ENCODE measurements at places on chromosomes 2 and 18.

GRCh38 chr2:216663846-216664245, 30.6 kb downstream of the IGFBP2 start:
- no peak for DNase-seq

DNA sequence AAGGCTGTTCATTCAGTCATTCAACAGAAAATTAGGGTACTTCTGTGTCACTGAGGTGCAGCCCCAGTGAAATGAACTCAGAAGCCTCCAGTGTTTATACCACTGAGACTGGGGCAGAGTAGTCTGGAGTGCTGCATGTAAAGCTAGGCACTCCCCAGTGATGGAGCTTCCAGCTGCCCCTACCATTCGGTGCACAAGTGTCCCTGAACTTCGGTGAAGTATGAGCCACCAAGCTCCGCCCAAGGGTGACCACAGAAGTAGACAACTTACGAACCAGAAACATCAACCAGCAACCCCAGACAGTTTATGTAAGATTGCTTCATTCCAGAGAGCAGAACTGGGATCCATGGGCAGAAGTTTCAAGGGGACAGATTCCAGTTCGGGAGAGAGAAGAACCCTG, 70.6 kb upstream of the FOSL2 start:
- no peak for DNase-seq

DNA sequence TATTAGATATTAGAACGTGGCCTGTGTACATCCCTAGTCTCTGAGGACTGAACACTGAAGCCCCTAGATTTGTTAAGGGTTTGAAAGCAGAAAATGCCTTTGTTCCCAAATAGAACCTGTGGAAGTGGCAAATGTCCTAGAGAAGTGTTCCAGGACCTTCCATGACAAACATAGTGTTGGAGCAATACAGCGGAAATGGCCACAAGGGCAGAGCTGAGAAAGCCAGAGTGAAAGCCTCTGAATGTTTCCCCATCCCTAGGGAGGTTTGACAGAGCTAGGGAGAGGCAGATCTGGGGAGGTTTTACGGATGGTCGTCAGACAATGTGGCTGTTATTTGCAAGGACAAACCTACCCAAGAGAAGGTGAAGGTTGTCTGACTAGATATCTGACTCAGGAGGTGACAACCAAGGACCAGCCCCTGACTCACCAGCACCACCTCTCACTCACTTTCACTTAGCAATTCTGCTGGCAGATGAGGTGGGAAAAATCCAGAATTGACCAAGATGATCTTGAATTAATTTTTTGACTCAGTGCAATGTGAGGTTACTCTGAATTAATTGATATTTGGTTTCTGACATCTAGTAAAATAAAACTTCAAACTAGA, 24.1 kb downstream of the RBM43 start:
- DNase-seq = no peak

DNA sequence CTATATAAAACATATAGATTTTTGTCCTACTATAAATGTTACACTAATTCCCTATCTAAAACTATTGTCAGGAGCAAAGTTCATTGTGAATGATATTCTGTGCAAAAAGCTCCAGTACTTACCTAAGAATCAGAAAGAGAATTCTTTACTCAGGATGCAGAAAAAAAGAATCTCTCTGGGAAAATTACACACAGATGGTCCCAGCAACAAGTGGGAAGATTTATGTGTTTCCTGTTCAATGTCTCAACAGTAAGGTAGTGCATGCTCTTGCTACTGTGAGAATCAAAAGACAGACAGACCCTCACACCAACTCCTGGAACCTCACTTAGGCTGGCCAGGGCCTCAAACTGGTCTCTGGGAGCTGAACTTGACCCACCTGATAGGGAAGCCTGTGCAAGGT, 11.2 kb upstream of the NAPG start:
- peak; percentile 32 for DNase-seq

GRCh38 chr2:43100883-43101662, 125.3 kb downstream of the ZFP36L2 start:
- no peak for DNase-seq

- DNase-seq = peak; percentile 76
These were observed 17.8 kb downstream of the RASGRP3 start for GRCh38 chr2:33494155-33494779.

DNA sequence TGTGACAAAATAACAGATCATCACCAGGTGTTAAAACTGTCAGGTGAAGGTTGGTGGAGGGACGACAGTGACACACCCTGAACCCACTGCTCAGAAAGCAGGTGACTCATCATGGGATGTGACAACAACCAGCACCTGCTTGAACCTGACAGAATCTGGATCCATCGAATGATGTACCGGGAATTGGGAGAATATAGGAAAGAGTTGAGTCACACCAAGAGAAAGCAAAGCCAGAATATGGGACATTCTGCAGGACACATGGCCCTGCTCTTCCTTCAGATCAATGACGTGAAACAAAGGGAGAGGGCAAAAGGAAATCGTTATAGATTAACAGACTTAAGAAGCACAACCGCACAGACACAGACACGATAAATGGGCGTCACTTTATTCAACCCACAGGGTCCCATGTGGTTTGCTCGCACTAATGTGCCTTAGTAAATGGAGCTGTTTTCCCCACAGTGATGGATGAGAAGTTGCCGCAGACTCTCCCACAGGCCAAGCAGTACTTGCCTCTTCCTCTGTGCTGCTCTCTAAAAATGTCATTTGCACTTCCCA, 100.1 kb downstream of the CRACDL start:
- no peak for DNase-seq

GRCh38 chr2:70030724-70031420, 56.4 kb upstream of the PCBP1 start:
- DNase-seq = no peak

DNA sequence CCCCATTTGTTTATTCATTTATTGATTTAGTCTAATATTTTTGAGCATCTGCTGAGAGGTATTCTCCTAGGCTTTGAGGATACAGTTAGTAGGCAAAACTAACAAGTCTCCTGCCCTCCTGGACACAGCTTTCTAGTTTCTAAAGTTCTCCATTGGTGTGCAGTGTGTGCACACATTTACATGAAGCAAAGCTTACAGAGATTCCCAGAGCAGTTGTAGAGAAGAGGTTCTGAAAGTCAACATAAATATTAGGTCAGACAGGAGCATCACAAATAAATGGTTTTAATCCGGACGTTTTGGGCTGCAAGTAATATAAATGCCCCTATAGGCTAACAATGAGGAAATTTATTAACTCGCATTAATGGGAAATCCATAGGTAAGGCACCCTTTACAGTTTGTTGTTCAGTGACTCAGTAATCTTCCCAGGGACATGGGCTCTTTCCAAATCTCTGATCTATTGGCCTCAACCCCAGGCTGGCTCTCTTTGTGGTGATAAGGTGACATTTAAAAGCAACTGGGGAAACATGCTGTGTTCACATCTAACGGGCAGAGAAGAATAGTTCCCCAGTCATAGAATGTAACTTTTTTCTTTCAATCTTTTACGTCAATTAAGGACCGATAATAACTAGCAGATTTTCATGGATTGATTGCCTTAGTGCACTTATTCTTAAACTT, 407.2 kb downstream of the PTPRM start:
- DNase-seq = no peak

DNA sequence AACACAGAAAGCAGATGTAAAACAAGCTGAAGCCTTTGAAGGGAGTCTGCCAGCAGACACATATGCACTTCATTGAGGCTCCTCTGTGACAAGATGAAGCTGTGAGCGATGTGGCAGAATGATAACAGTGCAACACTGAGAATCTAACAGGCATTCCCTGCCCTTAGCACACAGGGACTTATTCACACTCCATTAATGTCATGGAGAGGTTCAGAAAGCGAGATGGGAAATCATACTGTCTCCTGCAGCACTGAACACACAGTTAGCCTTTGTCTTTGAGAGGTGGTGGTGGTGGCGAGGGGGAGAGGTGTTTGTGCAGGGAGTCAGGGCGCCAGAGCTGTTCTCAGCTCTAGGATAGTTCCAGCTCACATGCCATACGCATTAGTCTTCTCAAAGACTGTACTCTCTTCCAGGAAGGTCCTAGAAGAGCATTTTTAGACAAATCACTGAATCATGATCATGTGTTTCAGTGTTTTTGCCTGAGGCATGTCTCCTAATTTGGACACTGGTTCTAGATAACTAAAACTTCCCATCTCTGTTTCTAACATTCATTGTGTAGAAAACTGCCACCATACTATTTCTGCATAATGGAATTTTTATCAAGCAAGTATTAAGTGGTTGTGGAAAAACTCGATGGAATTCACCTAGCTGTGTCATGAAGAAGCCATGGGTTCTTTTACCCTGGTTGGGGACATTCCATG, 93.5 kb upstream of the ITGB6 start:
- DNase-seq = peak; percentile 96

DNA sequence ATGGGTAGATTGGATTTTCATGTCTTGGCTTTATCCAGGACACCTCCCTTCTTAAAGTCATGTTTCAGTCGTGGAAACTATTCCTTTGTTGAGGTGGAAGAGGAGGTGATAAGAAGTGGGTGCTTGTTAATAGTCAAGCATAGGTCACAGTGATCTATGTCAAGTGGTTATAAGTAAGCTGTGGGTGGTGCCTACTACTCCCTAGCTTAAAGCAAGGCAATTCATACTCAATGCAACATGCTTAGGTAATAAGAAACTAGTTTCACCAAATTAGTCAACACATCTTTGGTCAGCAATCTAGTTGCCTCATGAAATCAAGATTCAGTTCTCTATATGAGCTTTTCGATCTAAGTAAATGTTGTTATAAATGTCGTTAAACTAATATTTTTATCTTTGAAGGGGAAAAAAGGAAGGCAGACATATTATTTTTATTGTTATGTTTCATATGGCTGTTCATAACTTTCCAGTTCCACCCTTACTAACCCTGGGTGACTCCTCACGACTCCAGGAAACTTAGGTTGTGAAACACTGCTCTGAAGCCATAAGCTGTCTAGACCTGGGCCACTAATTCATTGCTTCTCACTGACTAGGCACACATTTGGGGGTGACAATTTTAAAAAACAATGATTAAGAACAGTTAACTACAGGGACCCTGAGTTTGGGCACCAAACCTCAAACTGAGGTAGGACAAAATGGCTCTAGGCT, 5.8 kb upstream of the ABCB11 start:
- DNase-seq = no peak

- DNase-seq = peak; percentile 22
These were observed 133.9 kb upstream of the CCDC195 start for GRCh38 chr2:224850081-224850480.

DNA sequence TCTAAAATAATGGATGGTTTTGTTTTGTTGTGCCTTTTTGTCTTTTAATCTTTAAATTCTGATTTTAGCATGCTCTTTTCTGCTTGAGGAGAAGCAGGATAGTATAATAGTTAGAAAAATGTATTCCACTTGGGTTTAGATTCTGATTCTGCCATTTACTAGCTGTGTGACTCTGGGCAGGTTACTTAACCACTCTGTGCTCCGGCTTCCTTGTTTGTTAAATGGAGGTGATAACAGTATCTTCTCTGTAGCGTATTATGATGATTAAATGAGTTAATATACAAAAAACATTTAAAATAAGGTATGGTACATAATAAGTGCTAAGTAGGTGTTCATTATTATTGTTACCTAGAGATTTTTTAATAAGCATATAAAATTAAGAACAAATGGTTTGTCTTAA, 26.9 kb upstream of the IL18RAP start:
- DNase-seq = no peak

DNA sequence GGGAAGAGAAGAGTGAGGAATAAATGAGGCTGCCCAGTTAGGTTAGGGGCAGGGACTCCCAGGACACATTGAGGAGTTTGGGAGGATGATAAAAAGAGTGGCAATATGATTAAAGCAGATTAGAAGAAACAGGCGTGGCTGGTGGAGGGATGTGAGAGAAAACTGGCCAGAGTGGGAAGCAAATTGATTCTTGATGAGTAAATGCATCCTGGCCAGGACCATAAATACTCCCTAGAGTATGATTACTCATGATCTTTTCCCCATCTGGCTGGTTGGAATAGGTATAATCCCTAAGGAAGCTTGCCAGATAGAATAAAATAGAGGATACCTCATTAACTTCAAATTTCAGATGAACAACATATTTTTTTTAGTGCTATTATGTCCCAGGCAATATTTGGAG, 21.5 kb upstream of the DAW1 start:
- peak; percentile 72 for DNase-seq

- DNase-seq = peak; percentile 74
These were observed at the start of gene PXDN for GRCh38 chr2:1744446-1745170. Gene PXDN, minus strand, starts transcription at chr2:1744515. Its CDS starts 60 bp downstream, at chr2:1744455.

- DNase-seq = no peak
These were observed 66.1 kb upstream of the APCDD1 start for GRCh38 chr18:10388373-10388772.

DNA sequence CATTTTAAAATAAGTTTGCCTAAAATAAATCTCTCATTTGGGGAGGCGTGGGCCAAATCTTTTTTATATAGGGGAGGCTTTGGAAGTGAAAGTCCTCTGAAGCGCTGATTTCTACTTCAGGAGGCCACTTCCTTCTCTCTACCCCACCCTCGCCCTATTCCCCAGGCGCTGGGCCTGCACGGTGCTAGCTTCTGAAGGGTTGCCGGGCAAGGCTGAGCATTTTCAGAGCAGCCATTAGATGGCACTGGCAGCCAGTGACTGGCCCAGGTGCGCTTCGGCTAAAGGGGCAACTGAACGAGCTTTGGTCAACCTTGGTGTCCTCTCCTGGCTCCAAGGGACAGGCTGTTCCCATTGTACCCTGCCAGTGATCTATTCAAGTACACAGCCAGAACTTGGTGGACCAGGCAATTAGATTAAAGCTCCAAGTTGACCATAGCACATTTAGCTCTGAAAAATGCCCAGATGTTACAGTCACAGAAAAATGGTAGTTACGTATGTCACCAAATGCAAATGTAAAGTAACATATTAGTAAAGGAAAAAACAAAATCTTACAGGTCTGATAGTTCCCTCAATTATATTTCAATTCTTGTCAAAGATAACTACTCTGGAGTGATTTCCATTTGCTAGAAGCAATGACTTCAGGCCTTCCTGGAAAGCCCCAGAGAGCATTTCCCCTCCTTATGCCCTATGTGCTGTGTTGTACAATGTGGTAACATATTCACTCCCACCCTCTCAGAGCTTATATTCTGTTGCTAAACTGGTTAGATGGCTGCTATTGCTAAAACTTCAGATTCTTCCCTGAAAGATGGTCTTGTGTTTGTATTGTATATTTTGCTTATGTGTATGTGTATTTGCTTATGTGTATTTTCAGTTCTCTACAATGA, 2.1 kb downstream of the POMC start:
- DNase-seq = no peak

DNA sequence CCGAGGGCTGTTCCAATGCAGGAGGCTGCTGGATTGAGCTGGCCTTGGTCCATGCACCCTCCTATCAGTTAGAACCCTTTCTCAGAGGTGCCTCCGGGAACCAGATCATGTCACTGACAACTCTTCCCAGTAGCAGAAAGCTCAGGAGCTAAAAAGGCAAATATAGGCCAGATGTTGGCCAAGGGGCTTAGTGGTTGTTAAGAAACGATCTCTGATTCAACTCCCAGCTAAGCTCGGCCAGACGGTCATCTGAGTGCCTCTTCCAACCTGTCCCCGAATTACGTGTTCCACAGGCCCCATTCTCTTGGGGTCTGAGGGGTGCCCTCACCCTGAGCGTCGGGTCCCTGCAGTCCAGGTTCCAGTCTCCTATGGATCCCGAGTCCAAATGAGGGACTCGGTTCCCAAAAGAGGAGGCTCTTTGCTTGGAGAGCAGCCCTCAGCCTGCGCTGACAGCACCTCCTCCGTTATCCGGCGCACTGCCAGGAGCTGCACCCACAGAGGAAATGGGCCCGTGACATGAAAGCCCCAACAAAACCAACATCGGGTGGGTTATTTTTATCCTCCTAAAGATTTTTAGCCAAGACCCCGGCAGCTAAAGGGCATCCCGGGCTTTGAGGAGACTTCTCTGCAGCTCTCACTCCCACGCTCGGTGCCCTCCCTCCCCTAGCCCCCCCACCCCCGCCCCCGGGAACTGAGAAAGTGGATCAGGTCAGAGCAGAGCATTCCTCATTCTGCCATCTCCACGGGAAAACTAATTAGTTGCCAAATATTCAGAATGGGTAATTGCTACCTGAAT, 106.6 kb upstream of the ID2 start:
- no peak for DNase-seq
